ENCODE measurements at places on chromosomes 3 and 15.

GRCh38 chr3:100709842-100710260 is 557 bp downstream of the TFG start:
- peaks cover 3% of the 10 kb centered on the region for H3K27me3 ChIP-seq
- no peaks in the 10 kb centered on the region for H3K36me3 ChIP-seq
- peak overlapping the region; percentile 96 for H3K27ac ChIP-seq
- H3K4me1 ChIP-seq, result peaks cover 14% of the 10 kb centered on the region
- no peak for DNase-seq

GRCh38 chr3:37762698-37763097 is 99.0 kb upstream of the CTDSPL start:
- peak overlapping the region; percentile 15 for H3K27ac ChIP-seq
- H3K4me3 ChIP-seq, result no peak overlapping the region
- no peaks in the 10 kb centered on the region for H3K27me3 ChIP-seq
- H3K4me1 ChIP-seq, result no peaks in the 10 kb centered on the region

GRCh38 chr3:179743913-179744312 is 91.1 kb downstream of the USP13 start:
- no peak for DNase-seq
- H3K4me3 ChIP-seq, result no peak overlapping the region

- H3K27me3 ChIP-seq, result no peaks in the 10 kb centered on the region
- peak; percentile 67 for DNase-seq
- peak overlapping the region; percentile 88 for H3K27ac ChIP-seq
- H3K4me1 ChIP-seq, result peaks cover 9% of the 10 kb centered on the region
- peak overlapping the region; percentile 92 for H3K4me3 ChIP-seq
These were observed 733 bp downstream of the RNF111 start for GRCh38 chr15:58988006-58988785.

GRCh38 chr15:47570881-47571640 is 146.2 kb upstream of the SEMA6D start:
- H3K27ac ChIP-seq, result no peak overlapping the region
- H3K27me3 ChIP-seq, result no peaks in the 10 kb centered on the region
- no peaks in the 10 kb centered on the region for H3K36me3 ChIP-seq
- no peak overlapping the region for H3K4me3 ChIP-seq
- H3K4me1 ChIP-seq, result peaks cover 19% of the 10 kb centered on the region

DNA sequence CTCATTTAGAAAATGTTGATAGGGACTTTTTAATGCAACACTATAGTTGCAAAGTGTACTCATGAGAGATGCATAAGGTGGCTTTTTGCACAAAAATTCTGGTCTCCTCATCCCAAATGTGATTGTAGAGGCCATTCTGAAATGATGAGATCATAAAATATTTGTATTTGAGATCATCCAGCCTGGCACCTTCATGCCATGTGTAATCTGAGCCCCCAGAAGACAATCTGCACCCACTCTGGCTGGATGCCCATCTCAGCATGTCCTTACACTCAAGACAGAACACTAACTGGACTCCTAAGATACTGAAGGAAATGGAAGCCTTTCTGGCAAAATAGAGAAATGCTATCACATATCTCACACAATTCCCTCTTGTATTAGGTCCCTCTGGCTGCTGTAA is 49.2 kb downstream of the SLC7A14 start:
- H3K27me3 ChIP-seq, result no peaks in the 10 kb centered on the region
- no peak for DNase-seq
- no peak overlapping the region for H3K4me3 ChIP-seq
- H3K36me3 ChIP-seq, result no peaks in the 10 kb centered on the region
- H3K27ac ChIP-seq, result no peak overlapping the region

DNA sequence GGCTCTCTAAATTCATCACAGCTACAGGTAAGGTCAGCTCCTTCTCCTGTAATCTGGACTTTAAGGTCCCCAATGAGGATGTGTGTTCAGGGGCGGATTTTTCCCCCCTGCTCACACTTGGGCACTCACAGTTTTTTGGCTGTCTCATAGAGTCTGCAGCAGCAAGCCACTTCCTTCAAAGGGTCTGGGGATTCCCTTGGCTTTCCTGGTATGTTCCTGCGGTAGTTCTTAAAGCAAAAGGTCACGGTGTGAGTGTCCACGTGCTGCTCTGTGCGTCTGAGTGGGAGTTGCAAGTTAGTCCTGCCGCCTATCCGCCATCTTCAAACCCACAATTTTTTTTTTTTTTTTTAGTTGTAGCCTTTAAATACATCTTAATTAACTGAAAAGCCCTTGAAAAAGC is 15.4 kb upstream of the CFAP20DC start:
- H3K27ac ChIP-seq, result no peak overlapping the region
- no peaks in the 10 kb centered on the region for H3K27me3 ChIP-seq
- no peaks in the 10 kb centered on the region for H3K36me3 ChIP-seq
- no peak overlapping the region for H3K4me3 ChIP-seq

- no peak for DNase-seq
- no peaks in the 10 kb centered on the region for H3K27me3 ChIP-seq
- H3K4me1 ChIP-seq, result no peaks in the 10 kb centered on the region
- no peak overlapping the region for H3K4me3 ChIP-seq
- no peak overlapping the region for H3K27ac ChIP-seq
- no peaks in the 10 kb centered on the region for H3K36me3 ChIP-seq
These were observed 186.4 kb upstream of the NANOGP8 start for GRCh38 chr15:35271371-35272043.

- DNase-seq, result no peak
- no peaks in the 10 kb centered on the region for H3K27me3 ChIP-seq
- no peaks in the 10 kb centered on the region for H3K4me1 ChIP-seq
These were observed 66.9 kb upstream of the SLC6A1 start for GRCh38 chr3:10925436-10926255.

DNA sequence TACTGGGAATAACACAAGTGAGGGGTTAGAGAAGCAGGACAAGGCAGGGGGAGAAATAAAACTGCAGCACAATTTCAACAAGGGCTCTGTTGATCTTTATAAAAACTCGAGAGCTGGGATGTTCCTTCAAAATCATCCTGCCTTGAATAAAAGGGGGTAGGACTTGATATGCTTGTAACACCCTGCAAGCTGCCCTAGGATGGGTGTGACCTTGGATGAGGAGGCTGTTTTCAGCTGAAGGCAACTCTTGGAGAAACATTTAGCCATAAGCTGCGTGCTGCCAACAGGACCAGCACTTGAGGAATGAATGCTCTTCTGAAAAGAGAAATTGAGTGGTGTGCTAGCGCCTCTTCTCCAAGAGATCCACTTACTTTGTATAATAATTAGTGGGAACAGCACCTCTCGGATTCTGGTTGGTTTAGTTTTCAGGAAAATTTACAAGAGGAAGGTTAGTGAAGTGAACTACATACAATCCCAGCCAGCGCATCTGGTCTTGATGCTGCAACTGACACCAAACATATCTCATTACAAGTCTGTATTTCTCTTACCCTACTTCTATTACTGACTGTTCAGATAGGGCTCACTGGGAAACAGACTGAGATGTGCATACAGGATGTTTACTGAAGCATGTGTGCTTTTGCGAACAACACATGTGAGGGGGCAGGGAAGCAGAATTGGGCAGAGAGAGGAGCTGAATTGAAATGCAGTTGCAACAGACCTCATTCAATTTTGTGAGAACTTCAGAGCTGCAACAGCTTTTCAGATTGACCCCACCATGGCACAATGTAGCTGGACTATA is 643.0 kb upstream of the GOLIM4 start:
- no peak overlapping the region for H3K27ac ChIP-seq
- H3K4me1 ChIP-seq, result no peaks in the 10 kb centered on the region
- no peak for DNase-seq
- no peak overlapping the region for H3K4me3 ChIP-seq
- no peaks in the 10 kb centered on the region for H3K36me3 ChIP-seq

- no peaks in the 10 kb centered on the region for H3K27me3 ChIP-seq
- H3K4me1 ChIP-seq, result peaks cover 7% of the 10 kb centered on the region
- no peak for DNase-seq
- no peak overlapping the region for H3K27ac ChIP-seq
These were observed 83.0 kb upstream of the LMOD3 start for GRCh38 chr3:69205385-69205784.

- H3K36me3 ChIP-seq, result peaks cover 10% of the 10 kb centered on the region
- H3K27me3 ChIP-seq, result no peaks in the 10 kb centered on the region
- no peak overlapping the region for H3K27ac ChIP-seq
- no peak for DNase-seq
- H3K4me3 ChIP-seq, result no peak overlapping the region
These were observed 37.0 kb downstream of the LARS2 start for GRCh38 chr3:45425237-45425933.

- H3K4me3 ChIP-seq, result no peak overlapping the region
- DNase-seq, result no peak
- no peaks in the 10 kb centered on the region for H3K36me3 ChIP-seq
These were observed 710.1 kb downstream of the SQOR start for GRCh38 chr15:46344915-46345314.

GRCh38 chr3:121269389-121269788 is 276.4 kb downstream of the POLQ start:
- no peak overlapping the region for H3K27ac ChIP-seq
- no peak for DNase-seq
- H3K4me1 ChIP-seq, result no peaks in the 10 kb centered on the region

- H3K27me3 ChIP-seq, result no peaks in the 10 kb centered on the region
- no peaks in the 10 kb centered on the region for H3K36me3 ChIP-seq
- H3K4me3 ChIP-seq, result no peak overlapping the region
- no peak for DNase-seq
- H3K27ac ChIP-seq, result no peak overlapping the region
These were observed 35.6 kb upstream of the KCNMB2 start for GRCh38 chr3:178500631-178501030.

DNA sequence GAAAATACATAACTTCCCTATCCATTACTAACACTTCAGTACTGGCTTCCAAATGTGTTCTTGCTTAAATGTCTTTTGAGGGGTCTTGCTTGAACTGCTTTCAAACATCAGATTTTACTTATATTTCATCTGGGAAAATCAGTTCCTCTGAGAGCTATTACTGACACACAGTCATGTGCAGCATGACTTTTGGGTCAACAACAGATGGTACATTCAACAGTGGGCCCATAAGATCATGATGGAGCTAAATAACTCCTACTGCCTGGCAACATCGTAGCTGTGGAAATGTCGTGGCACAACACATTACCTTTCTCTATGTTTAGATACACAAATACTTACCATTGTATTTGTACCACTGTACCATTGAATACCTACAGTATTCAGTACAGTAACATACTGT is 43.8 kb downstream of the WWTR1 start:
- no peak overlapping the region for H3K4me3 ChIP-seq
- no peaks in the 10 kb centered on the region for H3K36me3 ChIP-seq
- H3K27ac ChIP-seq, result peak overlapping the region; percentile 23

DNA sequence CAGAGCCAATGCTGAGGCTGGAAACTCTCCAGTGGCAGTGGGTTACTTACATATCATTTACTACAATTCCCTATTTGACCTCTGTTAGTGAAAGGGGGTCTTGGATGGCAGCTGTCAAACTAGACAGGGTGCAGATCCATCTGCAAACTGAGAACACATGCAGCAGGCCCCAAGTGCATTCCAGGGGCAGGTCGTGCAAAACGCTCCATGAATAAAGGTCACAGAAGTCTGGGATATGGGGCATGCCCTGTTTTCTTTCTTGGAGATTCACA is 25.0 kb upstream of the RAD18 start:
- no peaks in the 10 kb centered on the region for H3K4me1 ChIP-seq
- no peaks in the 10 kb centered on the region for H3K36me3 ChIP-seq
- no peak overlapping the region for H3K27ac ChIP-seq
- H3K4me3 ChIP-seq, result no peak overlapping the region
- H3K27me3 ChIP-seq, result peaks cover 5% of the 10 kb centered on the region

- no peak overlapping the region for H3K4me3 ChIP-seq
- DNase-seq, result no peak
- no peak overlapping the region for H3K27ac ChIP-seq
- H3K27me3 ChIP-seq, result no peaks in the 10 kb centered on the region
These were observed 27.8 kb downstream of the DPH3 start for GRCh38 chr3:16236856-16237393.

- H3K36me3 ChIP-seq, result no peaks in the 10 kb centered on the region
- no peaks in the 10 kb centered on the region for H3K27me3 ChIP-seq
- no peaks in the 10 kb centered on the region for H3K4me1 ChIP-seq
- H3K27ac ChIP-seq, result no peak overlapping the region
- DNase-seq, result no peak
These were observed 1165.6 kb downstream of the NSUN3 start for GRCh38 chr3:95228416-95228815.

- no peak for DNase-seq
- no peak overlapping the region for H3K27ac ChIP-seq
- no peaks in the 10 kb centered on the region for H3K27me3 ChIP-seq
- H3K4me3 ChIP-seq, result no peak overlapping the region
- no peaks in the 10 kb centered on the region for H3K36me3 ChIP-seq
- H3K4me1 ChIP-seq, result no peaks in the 10 kb centered on the region
These were observed 37.4 kb upstream of the SECISBP2L start for GRCh38 chr15:49083401-49084284.

- no peak for DNase-seq
- H3K36me3 ChIP-seq, result no peaks in the 10 kb centered on the region
- H3K27ac ChIP-seq, result no peak overlapping the region
- no peaks in the 10 kb centered on the region for H3K27me3 ChIP-seq
- no peaks in the 10 kb centered on the region for H3K4me1 ChIP-seq
These were observed 3.9 kb downstream of the SLC6A1 start for GRCh38 chr3:10996345-10997013.

DNA sequence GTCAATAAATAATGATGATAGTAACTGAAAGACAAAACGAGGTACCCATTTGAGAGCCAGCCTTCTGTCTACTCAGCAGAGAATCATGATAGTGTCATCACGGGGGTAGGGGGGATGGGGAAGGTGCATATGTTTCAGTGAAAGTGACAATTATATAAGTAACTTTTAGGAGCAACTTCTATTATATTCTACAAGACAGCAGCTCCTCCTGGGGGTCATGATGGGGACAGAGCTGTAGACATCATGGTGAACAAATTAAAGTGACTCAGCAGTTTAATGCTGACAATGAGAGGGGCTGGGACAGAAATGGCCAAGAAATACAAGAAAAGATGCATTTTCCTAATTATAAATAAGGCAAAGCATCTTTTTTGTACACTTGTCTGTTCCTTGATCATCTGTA is 11.8 kb downstream of the CAPN3 start:
- DNase-seq, result no peak
- no peaks in the 10 kb centered on the region for H3K4me1 ChIP-seq
- no peak overlapping the region for H3K27ac ChIP-seq
- H3K36me3 ChIP-seq, result no peaks in the 10 kb centered on the region
- no peaks in the 10 kb centered on the region for H3K27me3 ChIP-seq

DNA sequence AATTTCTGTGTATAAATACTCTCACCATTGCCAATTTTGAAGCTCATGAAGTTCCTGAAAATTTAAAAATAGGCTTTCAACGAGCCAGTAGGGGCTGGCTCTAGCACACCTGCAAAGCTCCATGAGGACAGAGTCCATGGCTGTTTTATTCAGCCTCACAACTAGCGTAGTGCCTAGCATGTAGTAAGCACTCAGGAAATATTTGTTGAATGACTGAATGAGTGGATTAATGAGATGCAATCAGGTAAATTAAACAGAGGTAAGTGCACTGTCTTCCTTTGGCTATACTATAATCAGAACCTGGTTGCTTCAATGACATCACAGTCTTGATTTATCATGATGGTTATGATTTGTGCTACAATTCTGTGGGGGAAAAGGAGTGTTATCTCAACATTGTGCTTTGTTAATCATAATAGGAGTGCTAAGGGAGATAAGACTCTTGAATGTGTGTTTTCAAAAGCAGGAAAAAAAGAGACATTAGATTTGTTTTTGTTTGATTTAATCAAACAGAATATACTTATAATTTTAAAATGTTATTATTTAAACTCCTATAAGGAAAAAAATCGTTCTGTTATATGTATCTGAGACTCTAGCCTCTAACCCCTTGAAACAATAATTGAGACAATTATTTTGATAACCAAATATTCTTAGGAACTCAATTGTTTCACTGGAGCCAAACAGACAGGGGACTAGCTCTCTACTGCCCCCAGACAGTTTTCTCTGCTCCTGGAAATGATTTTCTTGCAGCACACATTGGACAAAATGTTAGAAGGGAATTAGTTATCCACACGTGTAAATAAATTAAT is 171.7 kb upstream of the ATP11B start:
- no peak overlapping the region for H3K4me3 ChIP-seq
- no peak for DNase-seq
- no peaks in the 10 kb centered on the region for H3K36me3 ChIP-seq
- H3K4me1 ChIP-seq, result no peaks in the 10 kb centered on the region
- peaks cover 3% of the 10 kb centered on the region for H3K27me3 ChIP-seq
